Tibial artery (tissue), 4 donors: ENCODE measurements at places on chromosomes 2 and 18.

DNA sequence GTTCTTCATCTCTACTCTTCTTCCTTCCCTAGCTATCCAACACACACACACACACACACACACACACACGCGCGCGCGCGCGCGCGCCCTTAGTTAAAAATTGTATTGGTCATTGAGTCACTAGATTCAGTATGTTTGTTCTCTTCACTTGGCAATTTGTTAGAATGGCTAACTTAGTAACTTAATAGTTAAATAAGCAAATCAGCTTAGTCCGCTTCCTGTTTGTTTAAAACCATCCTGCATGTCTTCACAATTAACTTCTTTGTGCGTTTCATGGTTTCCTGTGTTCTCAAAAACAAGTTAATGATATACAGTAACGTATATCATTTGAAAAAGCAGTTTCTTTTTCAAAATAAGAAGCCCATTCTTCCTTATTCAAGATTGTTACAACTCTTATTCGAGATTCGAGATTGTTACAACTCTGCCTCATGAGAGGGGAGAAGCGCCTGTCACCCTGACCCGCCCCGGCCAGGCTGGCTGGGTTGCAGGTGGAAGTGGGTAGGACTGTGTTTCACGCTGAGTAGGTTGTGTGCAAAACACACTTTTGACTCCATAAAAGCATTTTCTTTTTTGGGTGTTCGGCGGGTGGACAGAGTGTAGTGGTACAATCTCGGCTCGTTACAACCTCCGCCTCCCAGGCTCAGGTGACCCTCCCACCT lies 9.5 kb upstream of the CNNM3 start:
- H3K27ac ChIP-seq = no peak overlapping the region
- H3K27me3 ChIP-seq = no peaks in the 10 kb centered on the region
- H3K4me1 ChIP-seq = no peaks in the 10 kb centered on the region
- H3K4me3 ChIP-seq = no peak overlapping the region

DNA sequence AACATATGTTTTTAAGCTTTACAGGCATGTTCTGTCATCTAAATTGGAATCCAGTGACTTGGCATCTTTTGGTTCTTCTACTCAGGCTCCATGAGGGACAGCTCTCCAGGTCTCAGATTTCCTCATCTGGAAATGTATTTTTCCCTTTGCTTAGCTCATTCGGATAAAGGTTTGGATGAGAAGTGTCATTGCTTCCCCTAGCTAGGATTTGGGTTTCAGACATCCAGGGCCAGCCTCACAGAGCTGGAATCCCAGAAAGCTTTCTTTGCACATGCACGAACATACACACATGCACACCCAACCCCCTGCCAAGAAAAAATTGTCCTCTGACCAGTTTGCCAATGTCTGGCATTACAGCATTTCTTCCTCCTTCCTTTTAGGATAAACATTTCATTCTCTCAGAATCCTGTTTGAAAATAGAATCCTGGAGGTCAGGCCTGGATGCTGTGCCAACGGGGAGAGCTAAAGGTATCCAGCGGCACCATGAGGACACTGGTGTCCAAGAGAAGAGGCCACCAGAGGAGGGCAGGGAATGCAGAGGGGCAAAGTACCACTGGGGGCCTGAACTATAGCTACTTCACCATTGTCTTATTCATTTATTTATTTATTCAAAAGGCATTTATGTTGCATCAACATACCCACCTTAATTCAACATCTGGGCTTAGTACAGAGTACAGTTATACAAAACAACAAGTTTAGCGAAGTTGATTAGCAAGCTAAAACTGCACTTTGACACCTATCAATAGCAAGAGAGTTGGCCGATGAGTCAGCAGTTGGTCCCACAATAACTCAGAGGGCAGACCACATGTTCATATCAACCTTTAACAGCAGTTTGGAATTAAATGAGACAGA lies 97.9 kb upstream of the ATL2 start:
- no peaks in the 10 kb centered on the region for H3K27me3 ChIP-seq
- H3K4me3 ChIP-seq = no peak overlapping the region
- DNase-seq = no peak
- peaks cover 13% of the 10 kb centered on the region for H3K4me1 ChIP-seq
- H3K27ac ChIP-seq = no peak overlapping the region

- H3K4me1 ChIP-seq = no peaks in the 10 kb centered on the region
- no peak overlapping the region for H3K27ac ChIP-seq
- DNase-seq = no peak
- H3K27me3 ChIP-seq = no peaks in the 10 kb centered on the region
- no peak overlapping the region for H3K4me3 ChIP-seq
These were observed 45.3 kb downstream of the ADCYAP1 start for GRCh38 chr18:949724-950631.

GRCh38 chr18:51010218-51010617 lies 19.8 kb upstream of the SMAD4 start:
- H3K4me1 ChIP-seq = no peaks in the 10 kb centered on the region
- no peak overlapping the region for H3K27ac ChIP-seq
- H3K27me3 ChIP-seq = no peaks in the 10 kb centered on the region
- H3K36me3 ChIP-seq = no peaks in the 10 kb centered on the region
- H3K4me3 ChIP-seq = no peak overlapping the region
- no peak for DNase-seq

GRCh38 chr2:134457353-134457752 lies 203.5 kb downstream of the MGAT5 start:
- H3K4me3 ChIP-seq = no peak overlapping the region
- no peaks in the 10 kb centered on the region for H3K36me3 ChIP-seq
- H3K4me1 ChIP-seq = no peaks in the 10 kb centered on the region
- no peaks in the 10 kb centered on the region for H3K27me3 ChIP-seq

DNA sequence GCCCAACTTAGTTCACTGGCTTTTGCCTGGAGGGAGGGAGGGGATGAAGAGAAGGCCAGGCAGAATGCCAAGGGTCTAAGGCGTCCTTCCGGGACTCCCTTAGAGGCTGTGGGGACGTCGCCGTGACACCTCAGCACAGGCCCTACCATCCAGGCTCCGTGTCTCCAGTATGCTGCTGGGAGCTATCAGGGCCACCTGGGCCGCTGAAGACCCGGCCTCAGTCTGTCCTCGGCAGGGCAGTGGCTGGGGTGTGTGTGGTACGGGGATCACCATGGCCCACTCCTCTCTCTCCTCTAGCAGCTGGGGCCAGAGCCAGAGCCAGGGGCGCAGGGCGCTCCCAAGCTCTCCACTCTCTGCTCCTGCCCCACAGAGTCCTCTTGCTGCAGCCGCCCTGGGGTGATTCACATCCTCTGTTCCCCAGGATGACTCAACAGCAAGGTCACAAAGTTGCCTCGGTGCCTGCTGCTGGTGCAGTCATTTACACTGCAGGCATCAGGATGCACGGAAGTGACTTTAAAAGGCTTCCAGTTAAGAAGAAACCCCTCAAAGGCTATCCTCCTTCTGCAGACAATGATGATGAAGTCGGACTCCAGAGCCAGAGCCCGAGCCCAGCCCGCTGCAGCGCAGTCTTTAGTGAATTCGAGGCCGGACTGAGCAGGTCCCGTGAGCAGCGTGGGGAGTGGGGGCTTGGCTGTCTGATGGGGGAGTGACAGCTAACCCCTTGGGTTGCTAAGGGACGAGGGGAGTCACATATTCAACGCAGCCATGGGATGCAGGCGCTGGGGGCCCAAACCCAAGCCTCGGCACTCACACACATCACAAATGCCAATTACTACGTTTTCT lies 31.9 kb downstream of the SNORC start:
- no peak overlapping the region for H3K4me3 ChIP-seq
- H3K4me1 ChIP-seq = no peaks in the 10 kb centered on the region
- no peak overlapping the region for H3K27ac ChIP-seq

DNA sequence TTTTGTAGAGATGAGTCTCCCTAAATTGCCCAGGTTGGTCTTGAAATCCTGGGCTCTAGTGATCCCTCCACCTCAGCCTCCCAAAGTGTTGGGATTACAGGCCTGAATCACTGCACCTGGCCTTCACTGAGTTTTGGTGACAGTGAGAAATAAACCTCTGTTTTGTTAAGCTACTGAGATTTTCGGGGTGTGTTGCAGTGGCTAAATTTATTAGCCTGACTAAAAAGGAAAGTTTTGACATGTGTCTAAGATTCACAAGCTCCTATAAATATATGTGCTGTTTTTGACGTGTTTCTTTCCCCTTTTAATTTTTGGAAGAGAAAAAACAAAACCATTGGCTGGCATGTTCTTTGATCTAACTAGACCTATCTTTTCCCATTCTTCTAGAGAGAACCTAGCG lies 190.5 kb upstream of the MC4R start:
- H3K27me3 ChIP-seq = no peaks in the 10 kb centered on the region
- no peak overlapping the region for H3K4me3 ChIP-seq
- H3K36me3 ChIP-seq = no peaks in the 10 kb centered on the region
- DNase-seq = no peak

DNA sequence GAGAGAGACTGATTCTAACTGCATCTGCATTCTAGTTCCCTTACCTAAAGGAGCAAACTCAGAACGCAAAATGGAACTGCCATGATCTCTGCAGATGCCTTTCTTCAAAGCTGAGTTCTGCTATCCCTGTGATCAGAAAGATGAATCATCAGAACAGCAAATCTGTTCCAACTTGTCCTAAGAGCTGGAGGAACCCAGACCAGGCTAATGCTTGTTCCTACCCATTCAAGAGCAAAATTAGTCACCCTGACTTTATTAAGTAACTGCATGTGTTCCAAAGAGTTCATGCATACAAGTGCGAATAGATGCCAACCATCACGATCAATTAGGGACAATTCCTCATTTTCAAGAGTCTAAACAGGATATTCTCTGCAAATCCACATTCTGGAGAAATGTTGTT lies 46.5 kb downstream of the MBP start:
- no peaks in the 10 kb centered on the region for H3K27me3 ChIP-seq
- peak overlapping the region; percentile 74 for H3K27ac ChIP-seq
- no peak for DNase-seq
- H3K36me3 ChIP-seq = no peaks in the 10 kb centered on the region

- H3K4me1 ChIP-seq = no peaks in the 10 kb centered on the region
- H3K27ac ChIP-seq = no peak overlapping the region
- H3K27me3 ChIP-seq = no peaks in the 10 kb centered on the region
- no peaks in the 10 kb centered on the region for H3K36me3 ChIP-seq
- no peak overlapping the region for H3K4me3 ChIP-seq
- no peak for DNase-seq
These were observed 591.9 kb downstream of the SLC4A3 start for GRCh38 chr2:220219371-220219770.

- no peak overlapping the region for H3K4me3 ChIP-seq
- H3K27me3 ChIP-seq = no peaks in the 10 kb centered on the region
- H3K36me3 ChIP-seq = no peaks in the 10 kb centered on the region
- no peak overlapping the region for H3K27ac ChIP-seq
- no peak for DNase-seq
These were observed 228.1 kb upstream of the RAB6C start for GRCh38 chr2:129751409-129751808.

GRCh38 chr2:53785366-53785765 lies 1.4 kb downstream of the ASB3 start:
- H3K4me1 ChIP-seq = peaks cover 40% of the 10 kb centered on the region
- H3K27ac ChIP-seq = no peak overlapping the region
- peak overlapping the region; percentile 96 for H3K4me3 ChIP-seq
- no peaks in the 10 kb centered on the region for H3K36me3 ChIP-seq
- no peak for DNase-seq
- no peaks in the 10 kb centered on the region for H3K27me3 ChIP-seq

DNA sequence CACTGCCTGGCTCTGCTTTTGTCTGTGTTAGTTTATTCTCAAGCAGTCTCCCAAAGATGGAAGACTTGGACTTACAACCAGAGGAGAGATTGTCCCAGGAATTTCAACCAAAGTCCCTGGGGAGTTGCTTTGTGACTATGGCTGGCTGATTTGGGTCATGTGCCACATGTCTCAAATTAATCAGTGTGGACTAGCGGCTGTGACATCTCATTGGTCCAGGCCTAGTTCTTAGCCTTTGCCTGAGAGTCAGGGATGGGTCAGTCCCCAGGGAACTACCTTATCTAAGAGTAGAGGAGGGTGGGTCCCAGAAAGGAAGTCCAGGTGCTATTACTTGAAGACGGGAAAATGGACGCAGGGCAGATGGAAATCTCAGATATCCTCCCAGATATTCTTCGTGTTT lies 217.1 kb downstream of the ACKR3 start:
- DNase-seq = no peak
- H3K4me1 ChIP-seq = peaks cover 16% of the 10 kb centered on the region
- no peaks in the 10 kb centered on the region for H3K27me3 ChIP-seq
- no peak overlapping the region for H3K4me3 ChIP-seq
- no peaks in the 10 kb centered on the region for H3K36me3 ChIP-seq

GRCh38 chr2:16101196-16101595 lies 160.8 kb downstream of the MYCN start:
- no peaks in the 10 kb centered on the region for H3K4me1 ChIP-seq
- DNase-seq = no peak
- H3K4me3 ChIP-seq = no peak overlapping the region
- H3K27ac ChIP-seq = no peak overlapping the region
- no peaks in the 10 kb centered on the region for H3K27me3 ChIP-seq

- H3K27ac ChIP-seq = no peak overlapping the region
- DNase-seq = no peak
- no peak overlapping the region for H3K4me3 ChIP-seq
- H3K36me3 ChIP-seq = no peaks in the 10 kb centered on the region
- H3K27me3 ChIP-seq = no peaks in the 10 kb centered on the region
These were observed 17.4 kb upstream of the LMAN1 start for GRCh38 chr18:59376351-59376935.

DNA sequence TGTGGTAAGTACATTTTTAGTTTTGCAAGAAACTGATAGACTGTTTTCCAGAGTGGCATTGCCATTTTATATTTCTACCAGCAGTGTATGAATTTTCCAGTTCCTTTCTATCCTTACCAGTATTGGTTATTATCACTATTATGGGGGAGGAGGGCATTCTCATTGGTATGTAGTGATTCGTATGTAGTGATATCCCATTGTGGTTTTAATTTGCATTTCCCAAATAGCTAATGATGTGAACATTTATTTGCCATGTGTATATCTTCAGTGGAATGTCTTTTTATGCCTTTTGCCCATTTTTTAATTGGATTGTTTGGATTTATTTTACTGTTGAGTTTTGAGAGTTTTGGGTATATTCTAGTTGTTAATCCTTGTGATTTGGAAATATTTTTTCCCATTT lies 16.9 kb downstream of the EIF5B start:
- no peaks in the 10 kb centered on the region for H3K36me3 ChIP-seq
- H3K4me1 ChIP-seq = no peaks in the 10 kb centered on the region
- no peaks in the 10 kb centered on the region for H3K27me3 ChIP-seq
- DNase-seq = no peak
- no peak overlapping the region for H3K27ac ChIP-seq

- H3K4me1 ChIP-seq = no peaks in the 10 kb centered on the region
- H3K4me3 ChIP-seq = no peak overlapping the region
- no peaks in the 10 kb centered on the region for H3K27me3 ChIP-seq
- H3K36me3 ChIP-seq = peaks cover 38% of the 10 kb centered on the region
- no peak for DNase-seq
These were observed 33.0 kb downstream of the PDK1 start for GRCh38 chr2:172588931-172589330.

GRCh38 chr2:10537522-10538199 lies 89.5 kb upstream of the ODC1 start:
- H3K27ac ChIP-seq = no peak overlapping the region
- H3K4me1 ChIP-seq = no peaks in the 10 kb centered on the region
- no peak overlapping the region for H3K4me3 ChIP-seq
- H3K27me3 ChIP-seq = no peaks in the 10 kb centered on the region
- H3K36me3 ChIP-seq = no peaks in the 10 kb centered on the region
- DNase-seq = no peak

GRCh38 chr2:230872151-230872967 lies 7.6 kb downstream of the ITM2C start:
- peaks cover 18% of the 10 kb centered on the region for H3K36me3 ChIP-seq
- no peak overlapping the region for H3K4me3 ChIP-seq
- DNase-seq = no peak
- no peak overlapping the region for H3K27ac ChIP-seq
- H3K27me3 ChIP-seq = no peaks in the 10 kb centered on the region

GRCh38 chr18:61892683-61893308 lies at the start of gene RNF152:
RNF152 (minus strand) TSS chr18:61893007; CDS start chr18:61816463, 76,544 bp downstream.
- H3K4me1 ChIP-seq = peaks cover 59% of the 10 kb centered on the region
- peaks cover 17% of the 10 kb centered on the region for H3K36me3 ChIP-seq
- H3K27ac ChIP-seq = peak within 1 kb of the TSS; percentile 92
- H3K4me3 ChIP-seq = peak within 1 kb of the TSS; percentile 93
